Fibroblast of villous mesenchyme (primary cell): ENCODE measurements at places on chromosomes 4 and X.

- no peak for DNase-seq
These were observed 535 bp downstream of the WAS start for GRCh38 chrX:48684134-48684533.

GRCh38 chrX:1167466-1167865, 45.0 kb downstream of the CRLF2 start:
- DNase-seq, result no peak

GRCh38 chr4:62618042-62618441, 1417.9 kb downstream of the ADGRL3 start:
- DNase-seq, result no peak

GRCh38 chr4:108160741-108161352, 7.9 kb downstream of the LEF1 start:
- DNase-seq, result no peak
